ENCODE measurements at places on chromosomes 12 and 14.

DNA sequence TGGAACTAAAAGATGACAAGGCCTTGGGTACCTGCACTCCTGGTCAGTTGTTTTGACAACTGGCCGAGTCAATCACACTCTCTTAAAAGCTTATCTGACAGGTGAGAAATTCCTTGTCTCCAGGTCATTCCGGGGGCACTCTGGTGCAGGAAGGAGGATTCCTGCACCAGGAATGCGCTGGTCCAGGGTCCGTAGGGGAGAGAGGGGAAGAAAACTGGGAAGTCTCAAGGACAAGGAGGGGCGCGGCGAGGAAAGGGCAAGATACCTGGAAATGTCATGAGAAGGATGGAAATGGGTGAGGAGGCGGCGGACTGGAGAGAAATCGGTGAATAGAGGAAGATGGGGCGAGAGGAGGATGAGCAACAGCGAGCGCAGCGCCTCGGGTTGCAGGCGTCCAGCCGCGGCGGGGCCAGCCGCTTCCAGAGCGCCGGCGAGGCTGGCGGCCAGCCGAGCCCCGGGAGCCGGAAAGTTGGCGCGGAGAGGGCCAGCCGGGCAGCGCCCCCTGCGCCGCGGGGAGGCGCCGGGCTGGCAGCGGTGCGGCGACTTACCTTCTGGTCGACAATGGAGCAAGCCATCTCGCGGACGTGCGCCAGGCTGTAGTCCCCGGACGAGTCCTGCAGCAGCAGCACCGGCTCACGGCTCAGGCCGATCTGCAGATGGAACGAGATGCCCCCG lies 809 bp downstream of the PRKD1 start:
- no peak for DNase-seq

GRCh38 chr12:82650627-82651337 lies 35.9 kb upstream of the TMTC2 start:
- peak; percentile 14 for DNase-seq

GRCh38 chr14:35632271-35632670 lies 98.3 kb downstream of the INSM2 start:
- no peak for DNase-seq

DNA sequence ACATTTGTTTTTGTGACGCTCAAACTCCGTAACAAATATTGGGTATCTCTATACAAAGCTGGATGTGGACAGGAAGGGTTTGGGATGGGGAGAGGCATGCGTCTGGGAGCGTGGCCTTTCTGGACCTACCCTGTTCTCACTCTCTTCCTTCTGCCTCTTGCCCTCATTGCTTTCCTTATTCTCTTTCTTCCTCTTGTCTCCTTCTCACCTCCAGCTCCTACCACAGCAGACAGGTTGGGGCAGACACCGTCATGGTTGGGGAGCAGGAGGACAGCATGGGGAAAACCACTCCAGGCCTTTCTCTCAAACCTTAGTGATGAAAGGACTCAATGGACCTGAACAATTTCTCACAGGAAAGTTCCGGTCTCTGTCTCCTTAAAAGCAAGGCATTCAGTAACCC lies 465.3 kb downstream of the RAD51B start:
- no peak for DNase-seq

- DNase-seq = no peak
Observed at GRCh38 chr12:95277139-95277538, 59.5 kb downstream of the VEZT start.

GRCh38 chr12:120685522-120685921 lies 1.4 kb upstream of the MLEC start:
- no peak for DNase-seq

DNA sequence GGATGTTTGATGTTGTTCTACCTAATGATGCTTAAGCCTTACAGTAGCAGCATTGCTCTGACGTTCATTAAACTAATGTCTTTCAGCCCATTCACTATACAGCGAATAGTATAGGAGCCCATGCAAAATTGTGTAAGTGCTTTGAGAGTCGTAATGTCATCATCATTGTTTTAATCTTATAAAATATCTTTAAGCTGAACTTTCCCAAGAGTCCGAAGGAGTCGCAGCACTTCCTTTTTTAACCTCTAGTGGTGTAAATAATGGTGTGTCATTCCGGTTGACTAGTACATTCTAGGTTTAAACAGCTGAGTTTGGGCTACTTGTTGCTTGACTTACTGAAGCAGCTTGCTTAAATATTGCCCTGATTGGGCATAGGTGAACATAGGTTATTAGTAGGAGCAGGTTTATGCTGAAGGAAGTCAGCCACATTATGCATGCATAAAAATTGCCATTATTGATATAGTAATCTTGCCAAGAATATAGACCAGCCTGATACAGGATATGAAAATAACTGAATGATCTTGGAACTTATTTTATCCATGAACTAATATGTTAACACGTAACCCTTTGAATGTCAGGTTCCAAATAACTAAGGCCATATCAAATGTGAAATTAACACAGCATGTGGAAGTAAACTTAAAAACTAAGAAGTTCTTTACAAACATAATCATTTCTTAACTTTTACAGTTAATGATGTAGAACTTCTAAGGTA lies 2.6 kb downstream of the WNK1 start:
- peak; percentile 62 for DNase-seq

- no peak for DNase-seq
Observed at GRCh38 chr12:18391151-18391550, 129.8 kb downstream of the PIK3C2G start.

DNA sequence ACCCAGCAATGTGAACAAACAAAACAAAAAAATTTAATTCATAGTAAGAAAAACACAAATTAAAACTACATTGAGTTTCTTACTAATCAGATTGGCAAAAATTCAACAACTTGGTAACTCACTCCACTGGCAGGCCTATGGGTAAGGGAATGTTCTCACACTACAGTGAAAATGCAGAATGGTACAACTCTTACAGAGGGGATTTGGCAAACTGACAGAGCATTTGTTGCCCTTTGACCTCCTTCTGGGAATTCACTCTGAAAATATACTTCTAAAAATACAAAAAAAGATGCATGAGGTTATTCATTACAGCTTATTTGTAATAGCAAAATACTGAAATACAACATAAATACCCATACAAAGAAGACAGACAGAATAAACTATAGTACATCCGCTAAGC lies 32.8 kb downstream of the ABCD2 start:
- DNase-seq = no peak

- DNase-seq = no peak
Observed at GRCh38 chr12:108940138-108940537, 60.2 kb downstream of the DAO start.

DNA sequence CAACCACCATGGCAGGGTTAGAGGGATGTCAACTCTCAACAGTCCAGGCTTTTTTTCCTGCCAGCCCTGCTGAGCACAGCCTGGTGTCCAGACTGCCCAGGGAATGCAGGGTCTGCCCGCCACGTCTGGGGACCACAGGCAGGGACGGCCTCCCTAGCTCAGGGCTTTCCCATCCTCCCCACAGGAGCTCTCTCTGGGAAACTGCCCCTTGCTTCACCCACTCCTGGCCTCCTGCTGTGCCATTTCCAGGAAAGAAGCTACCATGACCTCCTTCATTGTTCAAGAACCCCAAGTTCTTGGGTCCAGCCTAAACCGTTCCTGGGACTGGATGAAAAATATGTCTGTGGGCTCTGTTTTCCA lies 4.8 kb downstream of the SCNN1A start:
- no peak for DNase-seq

DNA sequence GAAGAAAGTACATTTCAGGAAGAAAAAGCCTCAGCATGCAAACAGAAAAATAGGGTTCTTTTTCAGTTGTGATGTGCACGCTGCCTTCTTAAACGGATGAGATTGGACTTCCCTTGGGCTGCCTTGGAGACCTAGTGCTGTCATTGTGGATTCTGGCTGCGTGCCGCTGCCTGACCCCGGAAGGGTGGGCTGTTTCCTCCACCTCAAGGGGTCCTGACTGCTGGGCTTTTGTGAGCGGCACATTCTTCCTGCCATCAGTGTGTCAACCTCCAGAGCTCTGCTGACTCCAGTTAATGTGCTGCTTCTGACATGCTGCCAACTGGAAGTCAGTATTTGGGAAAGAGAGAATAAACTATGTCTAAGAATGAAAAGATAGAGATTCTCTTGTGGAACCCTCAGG lies 25.1 kb downstream of the CCNK start:
- DNase-seq = no peak

- peak; percentile 31 for DNase-seq
Observed at GRCh38 chr12:132066345-132066685, 77.8 kb downstream of the DDX51 start.

DNA sequence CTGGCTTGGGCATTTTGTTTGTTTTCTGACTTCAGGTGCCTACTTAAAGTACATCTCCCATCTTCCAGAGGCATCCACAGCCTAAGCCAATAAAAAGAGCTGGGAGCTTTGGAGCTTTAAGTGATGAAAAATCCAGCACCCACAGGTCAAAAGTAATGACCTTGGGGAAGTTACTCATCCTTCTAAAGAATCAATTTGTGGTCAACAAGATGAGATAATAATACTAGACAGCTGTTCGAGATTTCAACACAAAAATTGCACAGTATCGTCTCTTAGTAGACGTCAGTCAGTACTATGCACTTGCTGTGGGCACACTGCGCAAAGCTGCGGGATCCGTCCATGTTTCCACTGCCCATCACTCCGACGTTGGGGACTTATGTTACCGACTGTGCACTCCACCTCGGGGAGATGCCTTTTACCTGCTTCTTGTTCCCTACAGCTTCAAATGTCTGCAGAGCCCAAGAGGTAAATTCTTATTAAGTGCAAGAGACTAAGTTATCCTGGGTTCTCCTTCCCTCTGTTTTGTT lies 1.3 kb downstream of the ST8SIA1 start:
- peak; percentile 11 for DNase-seq

- DNase-seq = no peak
Observed at GRCh38 chr14:81132468-81132867, 88.3 kb downstream of the GTF2A1 start.

- DNase-seq = no peak
Observed at GRCh38 chr12:39278426-39278825, 164.5 kb downstream of the KIF21A start.

- DNase-seq = peak; percentile 58
Observed at GRCh38 chr12:132771126-132771838, 9.7 kb upstream of the ANKLE2 start.

- DNase-seq = no peak
Observed at GRCh38 chr12:56718149-56718548, 7.0 kb downstream of the NACA start.

DNA sequence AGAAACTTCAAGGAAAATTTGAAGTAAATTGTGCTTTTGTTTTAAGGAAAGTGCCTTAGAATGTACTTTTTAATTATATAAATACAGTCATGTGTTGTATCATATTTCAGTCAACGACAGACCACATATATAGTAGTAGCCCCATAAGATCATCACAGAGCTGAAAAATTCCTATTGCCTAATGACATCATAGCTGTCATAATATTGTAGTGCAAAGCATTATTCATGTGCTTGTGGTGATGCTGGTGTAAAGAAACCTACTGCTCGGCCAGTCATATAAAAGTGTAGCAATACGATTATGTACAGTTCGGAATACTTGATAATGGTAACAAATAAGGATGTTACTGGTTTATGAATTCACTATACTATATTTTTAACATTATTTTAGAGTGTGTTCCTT lies 198.9 kb upstream of the SLC16A7 start:
- DNase-seq = no peak

DNA sequence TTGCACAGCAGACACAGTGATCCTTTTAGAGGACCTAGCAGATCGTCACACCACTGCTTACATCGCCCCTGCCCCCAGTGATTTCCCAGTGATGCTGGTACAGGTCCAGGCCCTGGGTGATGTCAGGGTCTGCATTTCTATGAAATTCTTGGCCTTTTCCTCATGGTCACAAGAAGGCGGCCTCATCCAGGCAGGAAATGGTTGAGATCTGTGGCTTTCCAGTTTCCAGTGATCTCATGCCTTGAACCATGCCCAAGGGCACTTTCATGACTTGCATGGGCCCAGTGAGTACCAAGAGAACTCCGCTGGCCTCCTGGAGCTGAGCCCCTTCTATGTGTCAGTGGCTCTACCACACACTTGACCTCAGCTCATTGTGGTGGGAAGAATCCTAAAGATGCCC lies 41.9 kb upstream of the BDKRB2 start:
- DNase-seq = no peak

DNA sequence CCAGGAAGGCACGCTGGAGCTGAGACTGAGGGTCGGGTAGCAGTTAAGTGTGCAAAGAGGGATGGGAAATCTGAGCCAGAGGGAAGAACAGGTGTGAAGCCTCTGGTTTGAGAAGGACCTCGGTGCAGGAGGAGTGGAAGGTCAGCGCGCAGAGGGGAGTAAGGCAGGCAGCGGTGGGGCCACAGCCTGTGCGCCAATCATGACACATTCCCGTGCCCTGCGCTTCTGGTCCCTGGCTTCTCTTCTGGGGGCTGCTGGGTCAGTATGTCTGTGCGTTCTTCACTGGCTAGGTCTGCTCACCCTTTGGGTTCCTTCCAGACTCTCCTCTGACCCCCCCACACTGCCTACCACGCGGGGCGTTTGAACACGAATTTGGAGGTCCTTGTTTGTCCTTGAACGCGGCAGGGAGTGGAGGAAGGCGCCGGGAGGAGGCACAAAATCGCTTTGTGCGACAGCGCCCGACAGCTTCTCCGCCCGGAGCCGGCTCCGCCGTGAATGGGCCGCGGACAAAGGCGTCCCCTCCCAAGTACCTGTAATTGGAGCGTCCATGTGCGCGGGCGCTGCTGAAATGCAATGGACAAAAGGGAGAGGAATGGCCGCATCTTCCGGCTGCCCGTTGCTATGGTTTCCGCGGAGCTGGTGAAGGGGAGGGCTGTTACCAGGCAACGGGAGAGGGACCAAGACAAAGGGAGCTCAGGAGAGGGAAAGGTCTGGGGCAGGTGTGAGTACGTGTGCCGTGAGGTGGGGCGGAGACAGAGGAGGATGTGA lies 207.2 kb upstream of the SRRM4 start:
- no peak for DNase-seq

DNA sequence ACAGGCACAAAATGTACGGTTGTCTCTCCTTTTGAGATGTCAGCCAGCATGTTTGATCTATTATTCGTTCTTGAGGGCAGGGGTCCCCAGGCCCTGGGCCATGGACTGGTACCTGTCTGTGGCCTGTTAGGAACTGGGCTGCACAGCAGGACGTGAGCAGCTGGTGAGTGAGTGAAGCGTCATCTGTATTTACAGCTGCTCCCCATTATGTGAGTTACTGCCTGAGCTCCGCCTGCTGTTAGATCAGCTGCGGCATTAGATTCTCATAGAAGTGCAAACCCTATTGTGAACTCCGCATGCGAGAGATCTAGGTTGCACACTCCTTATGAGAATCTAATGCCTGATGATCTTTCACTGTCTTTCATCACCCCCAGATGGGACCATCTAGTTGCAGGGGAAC lies 41.4 kb upstream of the SCN8A start:
- DNase-seq = no peak

Data from CD4-positive, alpha-beta memory T cell (primary cell).